Testis (tissue), 5 donors: ENCODE measurements at places on chromosomes 12 and 14. TPM values are rescaled to one million over a fixed set of nuclear protein-coding genes. Genes with fewer than 3 reads are reported as not detected.

Gene BCAT1
- total RNA-seq = 44.2 TPM

Gene YARS2
- total RNA-seq = 29.8 TPM

Gene SCN8A
- total RNA-seq = 11.0 TPM

Gene ANAPC7
- 96.5 TPM for total RNA-seq

Gene SLC15A4
- total RNA-seq = 81.3 TPM

Gene CEP290
- total RNA-seq = 48.5 TPM

Gene POLR3B
- total RNA-seq = 15.3 TPM

Gene SLC8A3
- 0.39 TPM for total RNA-seq

Gene C14orf119
- 26.9 TPM for total RNA-seq

Gene PPFIA2
- total RNA-seq = 10.5 TPM
